SK-MEL-5 (cell line): ENCODE measurements at places on chromosomes 13 and 19. TPM values are rescaled to one million over a fixed set of nuclear protein-coding genes. Genes with fewer than 3 reads are reported as not detected.

Gene ZNF709
- total RNA-seq: 1.6 and 2.2 TPM in 2 replicates

Gene CCDC106
- 8.3 and 10.1 TPM in 2 replicates for total RNA-seq

Gene ZNF667
- total RNA-seq: 2.5 and 4.1 TPM in 2 replicates

Gene ETV2
- total RNA-seq: 0.40 TPM in 1 of 2 replicates, not detected in the other

Gene ZNF208
- total RNA-seq: 0.26 and 0.90 TPM in 2 replicates

DNA sequence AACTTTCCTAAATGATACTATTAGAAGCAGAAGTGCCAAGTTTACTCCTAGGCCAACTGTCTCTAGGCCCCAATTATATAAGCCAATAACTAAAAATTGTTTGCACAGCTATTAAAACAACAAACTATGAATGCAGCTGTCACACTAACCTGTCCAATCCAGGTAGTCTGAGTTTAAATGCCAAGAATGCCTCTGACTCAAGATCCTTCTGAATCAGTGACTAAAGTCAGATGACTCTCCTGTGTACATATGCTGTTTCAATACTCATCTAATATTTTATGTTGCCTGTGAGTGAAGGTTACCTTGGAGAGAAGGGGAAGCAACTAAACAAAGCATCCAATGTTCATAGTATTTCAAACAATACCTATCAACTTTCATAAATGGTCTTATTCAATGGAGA, 257.0 kb downstream of the ENOX1 start:
- no peak for DNase-seq

DNA sequence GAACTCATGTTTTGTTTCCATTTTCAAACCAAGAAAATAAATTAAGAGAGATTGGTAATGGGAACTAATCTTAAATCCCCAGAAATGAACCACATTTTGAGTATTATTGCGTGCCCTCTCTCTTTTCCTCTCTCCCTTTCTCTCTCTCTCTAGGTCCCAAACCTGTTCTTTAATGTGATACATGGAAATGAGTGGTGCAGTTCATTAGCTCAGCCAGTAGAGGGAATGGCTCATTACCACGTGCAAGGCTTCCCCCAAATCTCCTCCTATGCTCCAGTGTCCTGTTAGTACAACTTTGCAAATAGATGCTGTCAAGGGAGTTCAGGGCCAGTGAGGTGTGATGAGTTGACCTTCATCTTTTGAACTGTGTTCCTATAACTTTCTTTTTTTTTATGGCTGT, 178.4 kb downstream of the FGF9 start:
- peak; percentile 66 for DNase-seq

DNA sequence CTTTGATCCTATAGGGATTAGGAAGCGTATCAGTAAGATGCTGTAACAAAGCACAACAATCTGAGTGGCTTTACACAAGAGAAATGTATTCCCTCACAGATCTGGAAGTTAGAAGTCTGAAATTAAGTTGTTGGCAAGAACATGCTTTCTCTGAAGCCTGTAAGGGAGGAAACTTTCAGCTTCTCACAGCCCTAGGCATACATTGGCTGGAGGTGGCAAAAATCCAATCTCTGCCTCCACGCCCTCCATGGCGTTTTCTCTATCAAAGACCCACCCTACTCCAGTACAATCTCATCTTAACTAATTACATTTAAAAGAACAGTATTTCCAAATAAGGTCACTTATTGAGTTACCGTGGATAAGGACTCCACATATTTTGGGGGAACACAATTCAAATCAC, 211.9 kb downstream of the TDRD3 start:
- no peak for DNase-seq

DNA sequence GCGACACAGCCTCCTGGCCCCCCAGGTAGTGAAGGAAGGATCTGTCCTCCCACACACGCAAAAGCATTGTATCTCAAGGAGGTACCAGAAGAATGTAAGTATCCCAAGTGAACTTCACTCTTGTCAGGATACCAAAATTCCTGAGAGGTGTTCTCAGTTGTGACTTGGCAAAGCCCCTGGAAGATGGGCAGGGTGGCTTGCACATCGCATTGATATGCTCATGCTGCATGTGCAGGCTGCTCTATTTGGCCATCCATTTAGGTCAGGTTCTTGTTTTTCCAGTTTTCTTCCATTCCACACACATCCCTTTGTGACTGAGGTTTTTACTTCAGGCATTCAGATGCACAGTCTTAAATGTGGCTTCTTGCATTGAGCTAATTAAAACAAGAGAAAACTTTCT, 382.8 kb downstream of the FOXO1 start:
- no peak for DNase-seq

DNA sequence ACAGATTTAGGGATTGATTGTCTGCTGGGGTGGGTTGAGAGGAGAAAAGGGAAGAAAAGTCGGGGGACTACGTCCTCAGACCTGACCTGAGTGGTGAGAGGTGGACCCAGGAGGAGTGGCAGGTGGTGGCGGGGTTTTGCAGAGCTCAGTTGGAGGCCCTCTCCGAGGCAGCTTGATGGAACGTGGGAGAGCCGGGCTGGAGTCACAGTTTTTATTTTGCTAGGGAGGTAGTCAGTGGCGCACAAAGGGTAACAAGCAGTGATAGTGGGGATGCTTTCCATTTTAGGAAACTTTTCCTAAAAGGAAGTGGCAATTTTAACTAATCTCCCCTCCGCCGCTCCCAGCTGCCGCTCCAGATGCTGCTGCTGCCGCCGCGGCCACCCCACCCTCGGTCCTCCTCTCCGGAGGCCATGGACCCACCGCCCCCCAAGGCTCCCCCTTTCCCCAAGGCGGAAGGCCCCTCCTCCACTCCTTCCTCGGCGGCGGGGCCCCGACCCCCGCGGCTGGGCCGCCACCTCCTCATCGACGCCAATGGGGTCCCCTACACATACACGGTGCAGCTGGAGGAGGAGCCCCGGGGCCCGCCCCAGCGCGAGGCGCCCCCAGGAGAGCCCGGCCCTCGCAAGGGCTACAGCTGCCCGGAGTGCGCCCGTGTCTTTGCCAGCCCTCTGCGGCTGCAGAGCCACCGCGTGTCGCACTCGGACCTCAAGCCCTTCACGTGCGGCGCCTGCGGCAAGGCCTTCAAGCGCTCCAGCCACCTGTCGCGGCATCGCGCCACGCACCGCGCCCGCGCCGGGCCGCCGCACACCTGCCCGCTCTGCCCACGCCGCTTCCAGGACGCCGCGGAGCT, 1.1 kb upstream of the ZNF581 start:
- DNase-seq: no peak
